ENCODE measurements at places on chromosomes 7 and 10. TPM values are rescaled to one million over a fixed set of nuclear protein-coding genes. Genes with fewer than 3 reads are reported as not detected.

LEP gene
- total RNA-seq, result not detected

FAM25C gene
- not detected for total RNA-seq

- H3K36me3 ChIP-seq, result no peaks in the 10 kb centered on the region
- DNase-seq, result no peak
- H3K4me1 ChIP-seq, result peaks cover 19% of the 10 kb centered on the region
- H3K27me3 ChIP-seq, result no peaks in the 10 kb centered on the region
Measured at GRCh38 chr7:111527545-111527944, 34.7 kb downstream of the IMMP2L start.

DNA sequence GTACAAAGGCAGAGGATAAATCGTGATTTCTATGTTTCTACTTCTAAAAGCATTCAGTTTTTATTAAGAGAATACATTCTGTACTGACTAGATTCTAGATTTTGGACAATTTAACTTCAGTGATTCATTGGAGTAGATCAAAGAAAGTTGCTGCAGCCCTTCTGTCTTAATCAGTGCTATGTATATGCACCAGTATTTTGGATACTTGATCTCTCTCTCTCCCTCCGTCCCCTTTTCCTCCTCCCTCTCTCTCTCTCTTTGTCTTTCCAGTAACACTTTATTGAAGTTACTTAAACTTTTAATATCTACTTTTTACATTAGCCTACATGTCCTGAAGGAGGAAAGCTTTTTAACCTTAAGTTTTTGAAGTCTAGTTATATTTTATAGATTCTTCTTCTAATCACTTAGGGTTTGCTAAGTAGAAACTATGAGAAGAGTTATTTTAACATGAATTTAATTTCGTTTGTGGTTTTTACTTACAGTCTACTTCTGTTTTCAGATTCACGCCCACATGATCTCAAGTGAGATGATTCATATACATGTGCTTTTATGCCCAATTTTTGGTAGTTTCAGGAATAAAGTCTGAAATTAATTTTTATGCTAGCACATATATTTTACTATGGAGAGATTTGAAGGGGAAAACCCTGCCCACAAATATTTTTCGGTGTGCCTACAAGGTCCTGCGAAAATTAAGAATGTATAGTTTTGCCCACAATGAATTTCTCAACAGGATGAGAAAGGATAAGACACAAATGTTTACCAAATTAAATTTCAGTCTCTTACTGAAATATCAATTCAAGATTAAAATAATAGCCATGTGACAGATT, 9.1 kb downstream of the MDFIC start:
- H3K27me3 ChIP-seq, result no peaks in the 10 kb centered on the region
- H3K27ac ChIP-seq, result peak overlapping the region; percentile 81
- no peaks in the 10 kb centered on the region for H3K36me3 ChIP-seq
- no peak for DNase-seq

DNA sequence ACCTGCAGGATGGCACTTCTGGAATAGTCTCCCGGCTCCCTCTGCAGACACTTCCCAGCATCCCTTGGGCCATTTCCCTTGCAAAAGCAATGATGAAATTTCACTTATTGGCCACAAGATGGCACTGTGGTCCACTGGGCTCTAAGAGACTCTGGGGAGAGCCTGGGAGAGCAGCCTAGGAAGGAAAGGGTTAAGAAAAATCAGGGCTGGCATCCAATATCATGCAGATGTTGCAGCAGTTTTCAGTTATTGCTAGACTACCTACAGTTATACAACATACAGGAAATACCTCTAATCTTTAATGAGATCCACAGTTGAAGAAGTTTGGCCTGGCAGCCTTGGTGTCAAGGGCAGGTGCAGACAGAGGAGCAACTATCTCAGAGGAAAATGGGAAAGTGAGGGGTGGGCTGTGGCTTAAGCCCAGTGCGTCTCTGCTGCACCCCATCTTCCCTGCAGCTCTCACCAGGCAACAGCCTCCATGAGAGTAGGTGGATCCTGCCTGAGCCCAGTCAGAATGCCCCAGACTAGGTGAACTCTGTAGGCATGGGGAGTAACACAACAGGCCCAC, 100.2 kb upstream of the PRSS58 start:
- DNase-seq, result no peak
- peaks cover 6% of the 10 kb centered on the region for H3K4me1 ChIP-seq
- H3K36me3 ChIP-seq, result no peaks in the 10 kb centered on the region
- H3K27ac ChIP-seq, result no peak overlapping the region

SYT15B gene
- total RNA-seq, result 1.8 TPM

PPP3CB gene
- total RNA-seq, result 51.7 TPM

DNA sequence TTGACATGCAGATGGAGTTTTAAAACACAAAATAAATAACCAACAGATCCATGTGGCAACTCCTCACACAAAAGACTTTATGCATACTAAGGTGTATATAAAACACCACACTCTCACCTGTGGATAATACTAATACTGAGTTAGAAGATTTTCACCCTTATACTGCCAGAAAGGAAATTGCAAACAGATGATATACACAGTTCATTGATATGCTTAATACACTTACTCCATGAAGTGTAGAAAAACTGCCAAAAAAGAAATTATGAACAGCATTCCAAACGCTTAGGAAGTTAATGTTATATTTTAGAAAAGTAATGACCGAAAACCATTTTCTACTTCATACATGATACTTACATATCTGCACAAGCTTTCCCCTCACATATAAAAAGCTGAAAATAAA, 17.6 kb upstream of the SNX13 start:
- no peaks in the 10 kb centered on the region for H3K4me1 ChIP-seq
- DNase-seq, result no peak
- H3K27me3 ChIP-seq, result no peaks in the 10 kb centered on the region
- no peak overlapping the region for H3K27ac ChIP-seq

GOLGA7B gene
- 0.83 TPM for total RNA-seq

ARHGEF5 gene
- 5.3 TPM for total RNA-seq

ZNF777 gene
- total RNA-seq, result 9.3 TPM

ASZ1 gene
- total RNA-seq, result not detected

UNCX gene
- not detected for total RNA-seq

PTPN12 gene
- 135 TPM for total RNA-seq

DNA sequence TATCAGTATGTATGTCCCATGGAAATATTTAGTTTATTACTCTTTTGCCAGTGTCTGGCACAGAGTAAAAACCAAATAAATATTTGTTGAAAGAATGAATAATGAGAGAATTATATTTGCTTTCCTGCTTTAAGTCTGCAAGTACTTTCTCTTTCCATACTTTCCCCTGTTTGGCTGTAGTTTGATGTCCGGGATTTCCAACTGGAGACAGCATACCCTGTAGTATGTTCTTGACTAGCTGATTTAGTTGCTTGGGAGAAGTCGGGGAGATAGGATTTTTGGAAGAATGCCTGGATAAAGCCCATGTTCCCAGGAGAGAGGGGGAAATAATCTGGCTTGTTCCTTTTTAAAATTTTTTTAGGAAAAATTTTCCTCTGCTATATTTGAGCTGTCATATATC, 516.1 kb downstream of the CCSER2 start:
- no peak overlapping the region for H3K4me3 ChIP-seq
- no peaks in the 10 kb centered on the region for H3K36me3 ChIP-seq
- no peak overlapping the region for H3K27ac ChIP-seq

CTAGE6 gene
- not detected for total RNA-seq

DNA sequence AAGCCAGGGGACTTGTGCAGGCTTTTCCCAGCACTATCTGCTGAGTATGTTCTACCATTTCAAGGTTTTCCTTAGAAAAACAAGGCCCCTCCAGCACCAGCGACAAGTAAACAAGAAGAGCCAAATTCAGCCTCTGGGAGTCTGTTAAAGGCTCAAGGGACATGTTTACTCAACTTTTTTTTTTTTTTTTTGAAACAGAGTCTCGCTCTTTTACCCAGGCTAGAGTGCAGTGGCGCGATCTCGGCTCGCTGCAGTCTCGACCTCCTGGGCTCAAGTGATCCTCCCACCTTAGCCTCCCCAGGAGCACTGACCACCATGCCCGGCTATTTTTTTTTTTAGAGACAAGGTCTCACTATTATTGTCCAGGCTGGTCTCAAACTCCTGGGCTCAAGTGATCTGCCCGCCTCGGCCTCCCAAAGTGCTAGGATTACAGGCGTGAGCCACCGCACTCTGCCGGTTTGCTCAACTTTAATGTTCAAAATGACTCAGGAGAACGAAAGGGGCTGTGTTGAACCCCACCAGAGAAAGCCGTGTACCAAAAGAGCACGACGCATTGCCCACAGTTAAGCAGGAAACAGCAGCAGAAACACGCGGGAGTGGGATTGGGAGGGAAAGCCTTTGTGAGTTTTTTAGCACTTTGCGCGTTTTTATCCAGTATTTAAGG, 772 bp downstream of the PRDX3 start:
- peaks cover 6% of the 10 kb centered on the region for H3K4me1 ChIP-seq
- peaks cover 32% of the 10 kb centered on the region for H3K36me3 ChIP-seq
- DNase-seq, result no peak
- H3K27ac ChIP-seq, result peak overlapping the region; percentile 90
- H3K4me3 ChIP-seq, result peak overlapping the region; percentile 69
- H3K27me3 ChIP-seq, result no peaks in the 10 kb centered on the region

NCOA4 gene
- total RNA-seq, result 292 TPM

DNA sequence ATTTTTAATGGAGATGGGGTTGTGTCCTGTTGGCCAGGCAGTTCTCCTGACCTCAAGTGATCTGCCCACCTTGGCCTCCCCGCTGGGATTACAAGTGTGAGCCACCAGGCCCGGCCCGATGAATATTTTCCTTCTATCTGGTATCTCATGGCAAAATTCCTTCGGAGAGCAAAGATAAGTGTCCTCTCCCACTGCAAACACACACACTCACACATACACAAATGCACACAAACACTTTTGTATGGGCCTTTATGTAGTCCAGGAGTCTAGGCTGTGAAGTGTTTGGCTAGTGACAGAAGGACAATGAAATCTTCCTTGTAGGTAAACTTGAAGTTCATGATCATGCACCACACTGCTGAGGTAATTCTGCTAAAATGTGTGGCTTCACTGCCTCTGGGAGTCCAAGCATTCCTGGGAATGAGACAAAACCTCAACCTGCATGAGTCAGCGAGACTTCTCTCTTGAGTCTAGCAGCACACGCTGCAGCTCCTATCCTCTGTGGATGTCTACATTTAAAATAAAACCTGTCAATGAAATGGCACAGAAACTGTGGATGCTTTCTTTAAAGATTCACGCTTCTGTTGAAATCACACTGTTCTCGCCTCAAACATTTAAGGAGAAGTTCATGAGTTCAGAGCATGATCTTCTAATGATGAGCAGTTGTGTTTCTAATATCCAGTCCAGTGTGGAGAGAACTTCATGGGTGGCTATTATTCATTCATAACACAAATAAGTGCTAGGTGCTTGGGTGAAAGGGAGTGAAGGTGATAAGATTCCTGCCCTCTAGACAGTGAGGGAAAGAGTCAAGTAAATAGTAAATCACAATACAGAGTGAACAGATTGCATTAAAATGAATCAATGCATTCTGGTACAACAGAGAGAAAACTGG, 96.5 kb downstream of the NRP1 start:
- no peak overlapping the region for H3K27ac ChIP-seq
- DNase-seq, result no peak
- no peaks in the 10 kb centered on the region for H3K27me3 ChIP-seq
- H3K4me1 ChIP-seq, result peaks cover 24% of the 10 kb centered on the region
- H3K4me3 ChIP-seq, result no peak overlapping the region
- H3K36me3 ChIP-seq, result peaks cover 13% of the 10 kb centered on the region

- H3K27me3 ChIP-seq, result no peaks in the 10 kb centered on the region
- H3K4me1 ChIP-seq, result no peaks in the 10 kb centered on the region
- H3K4me3 ChIP-seq, result no peak overlapping the region
- H3K36me3 ChIP-seq, result no peaks in the 10 kb centered on the region
- no peak overlapping the region for H3K27ac ChIP-seq
Measured at GRCh38 chr10:76647301-76647700, 990.3 kb downstream of the KCNMA1 start.

- H3K27ac ChIP-seq, result no peak overlapping the region
- no peak for DNase-seq
- H3K4me1 ChIP-seq, result no peaks in the 10 kb centered on the region
- H3K36me3 ChIP-seq, result peaks cover 19% of the 10 kb centered on the region
- no peaks in the 10 kb centered on the region for H3K27me3 ChIP-seq
- H3K4me3 ChIP-seq, result no peak overlapping the region
Measured at GRCh38 chr7:102251531-102252365, 34.9 kb upstream of the SH2B2 start.

KCNIP2 gene
- 7.1 TPM for total RNA-seq

DNA sequence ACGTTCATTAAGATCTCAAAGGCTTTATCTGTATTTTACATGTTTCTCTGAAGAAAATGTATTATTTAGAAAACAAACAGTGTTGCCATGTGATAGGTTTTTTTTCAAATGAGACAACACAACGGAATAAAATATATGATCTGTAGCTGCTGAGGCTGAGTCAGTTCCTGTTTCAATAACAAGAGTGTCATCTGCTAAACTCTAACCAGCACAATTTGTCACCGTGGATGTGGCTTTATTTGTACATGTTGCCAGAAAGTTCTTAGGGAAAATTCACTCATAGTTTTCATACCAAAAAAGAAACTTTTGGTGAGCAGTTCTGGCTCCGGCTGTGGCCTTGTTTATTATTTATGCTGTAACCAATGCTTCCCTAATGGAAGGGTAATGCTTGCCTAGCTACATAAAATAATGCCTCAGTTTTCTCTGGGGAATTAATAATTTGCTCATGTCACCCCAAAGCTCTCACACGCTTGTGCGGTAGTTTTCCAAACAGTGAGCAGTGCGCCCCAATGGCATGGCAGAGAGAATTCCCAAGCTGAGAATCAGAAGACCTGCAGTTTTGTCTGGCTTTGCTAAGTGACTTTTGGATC, 20.3 kb upstream of the KLF6 start:
- DNase-seq, result no peak
- H3K27me3 ChIP-seq, result no peaks in the 10 kb centered on the region
- H3K36me3 ChIP-seq, result no peaks in the 10 kb centered on the region
- peaks cover 70% of the 10 kb centered on the region for H3K4me1 ChIP-seq

- no peak overlapping the region for H3K4me3 ChIP-seq
- no peak for DNase-seq
- no peaks in the 10 kb centered on the region for H3K36me3 ChIP-seq
- H3K4me1 ChIP-seq, result peaks cover 99% of the 10 kb centered on the region
- H3K27me3 ChIP-seq, result no peaks in the 10 kb centered on the region
Measured at GRCh38 chr10:119219871-119220270, 12.5 kb downstream of the GRK5 start.

DNA sequence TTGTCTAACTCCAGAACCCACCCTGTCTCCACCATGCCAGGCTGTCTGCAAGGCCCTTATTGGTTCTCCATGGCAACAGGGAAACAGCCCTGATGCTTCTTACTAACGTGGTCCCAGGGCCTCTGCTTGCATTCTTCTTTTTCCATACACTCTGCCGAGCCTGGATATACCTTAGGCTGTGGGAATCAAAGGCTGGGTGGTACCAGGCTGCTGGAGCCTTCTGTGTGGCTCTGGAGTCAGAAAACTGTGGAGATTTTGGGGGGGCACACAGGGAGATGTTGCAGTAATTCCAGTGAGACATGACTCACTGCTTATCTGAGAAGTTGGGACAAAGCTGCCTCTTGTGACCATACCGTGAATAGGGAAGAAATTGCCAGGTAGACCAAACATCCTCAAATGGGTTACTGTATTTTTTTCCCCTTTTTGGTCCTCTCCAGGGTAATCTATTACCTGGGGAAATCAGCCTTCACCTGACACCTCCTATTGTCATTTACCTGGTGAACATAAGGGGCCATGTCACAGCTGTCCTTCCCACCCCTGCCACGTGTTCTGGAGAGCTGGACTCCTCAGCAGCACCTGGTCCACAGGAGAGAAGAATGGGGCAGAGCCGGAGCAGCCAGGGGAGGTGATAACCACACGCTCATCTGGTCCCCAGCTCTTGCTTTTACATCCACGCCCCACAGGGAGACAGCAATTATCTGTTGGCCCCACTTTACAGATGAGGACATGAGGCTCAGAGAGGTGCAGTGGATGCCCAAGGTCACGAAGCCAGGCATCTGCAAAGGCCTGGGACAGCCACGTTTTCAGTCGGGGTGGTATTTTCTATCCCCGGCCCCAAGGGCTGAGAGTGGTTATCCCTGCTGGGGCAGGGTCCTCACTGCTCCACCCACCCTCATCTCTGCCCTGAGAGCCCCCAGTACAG, 4.6 kb downstream of the CHST3 start:
- DNase-seq, result no peak
- no peaks in the 10 kb centered on the region for H3K36me3 ChIP-seq
- H3K27ac ChIP-seq, result no peak overlapping the region
- H3K4me3 ChIP-seq, result no peak overlapping the region

Data from spleen (tissue), 13 donors.